ELR (cell line): ENCODE measurements at places on chromosomes 1 and 21.

DNA sequence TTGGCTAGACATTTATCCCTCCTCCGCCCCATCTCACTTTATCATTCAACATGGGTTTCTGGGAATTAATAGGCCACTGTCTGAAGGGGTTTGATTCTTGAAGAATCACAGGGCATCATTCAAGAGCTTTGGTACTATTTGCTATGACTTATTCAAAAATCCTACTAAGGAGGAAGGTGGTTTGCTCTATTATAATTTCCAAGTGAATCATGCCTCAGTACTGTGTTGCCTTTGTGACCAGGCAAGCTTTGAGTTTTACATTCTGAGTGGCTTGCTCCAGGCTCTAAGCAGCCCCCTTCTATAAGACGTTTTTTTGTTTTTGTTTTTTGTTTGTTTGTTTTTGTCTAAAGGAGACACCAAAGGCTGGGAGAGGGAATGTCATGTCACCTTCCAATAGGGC, 2.6 kb downstream of the C1orf21 start:
- peak; percentile 58 for DNase-seq

DNA sequence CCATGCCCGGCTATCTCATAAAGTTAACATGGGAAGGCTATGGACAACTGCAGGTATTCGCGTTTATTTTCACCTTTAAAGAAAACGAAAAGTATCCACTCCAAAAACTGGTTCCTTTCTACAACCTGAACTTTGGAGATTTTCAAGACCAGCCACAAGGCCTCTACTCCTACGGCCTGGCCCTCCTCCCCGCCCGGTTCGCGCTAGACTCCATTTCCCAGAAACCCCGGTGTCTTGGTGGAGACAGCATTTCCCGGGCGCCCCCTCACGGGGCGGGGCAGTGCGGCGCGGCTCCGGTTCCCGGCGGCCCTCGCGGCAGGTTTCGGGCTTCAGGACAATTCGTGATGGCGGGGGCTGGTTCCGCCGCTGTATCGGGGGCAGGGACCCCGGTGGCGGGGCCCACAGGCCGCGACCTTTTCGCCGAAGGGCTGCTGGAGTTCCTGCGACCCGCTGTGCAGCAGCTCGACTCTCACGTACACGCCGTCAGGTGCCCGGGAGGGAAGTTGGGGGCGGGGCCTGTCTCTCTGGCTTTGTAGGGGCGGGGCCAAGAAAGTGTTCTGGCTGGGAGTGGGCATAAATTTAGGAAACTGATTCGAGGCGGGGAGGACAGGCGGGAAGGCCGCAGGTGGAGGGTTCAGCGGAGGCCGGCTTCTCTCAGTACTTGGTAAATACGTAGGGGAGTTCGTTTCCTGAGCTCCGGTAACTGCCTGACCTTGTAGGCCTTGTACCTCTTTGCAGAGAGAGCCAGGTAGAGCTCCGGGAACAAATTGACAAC, at the start of gene SNAPIN:
TSS of gene SNAPIN (plus strand) at position 304 of the 775 bp plus-strand sequence. CDS start at position 345, 41 bp downstream.
- DNase-seq: peak; percentile 90

- peak; percentile 79 for DNase-seq
These were observed 19.8 kb downstream of the SPOCD1 start for GRCh38 chr1:31795801-31796621.

DNA sequence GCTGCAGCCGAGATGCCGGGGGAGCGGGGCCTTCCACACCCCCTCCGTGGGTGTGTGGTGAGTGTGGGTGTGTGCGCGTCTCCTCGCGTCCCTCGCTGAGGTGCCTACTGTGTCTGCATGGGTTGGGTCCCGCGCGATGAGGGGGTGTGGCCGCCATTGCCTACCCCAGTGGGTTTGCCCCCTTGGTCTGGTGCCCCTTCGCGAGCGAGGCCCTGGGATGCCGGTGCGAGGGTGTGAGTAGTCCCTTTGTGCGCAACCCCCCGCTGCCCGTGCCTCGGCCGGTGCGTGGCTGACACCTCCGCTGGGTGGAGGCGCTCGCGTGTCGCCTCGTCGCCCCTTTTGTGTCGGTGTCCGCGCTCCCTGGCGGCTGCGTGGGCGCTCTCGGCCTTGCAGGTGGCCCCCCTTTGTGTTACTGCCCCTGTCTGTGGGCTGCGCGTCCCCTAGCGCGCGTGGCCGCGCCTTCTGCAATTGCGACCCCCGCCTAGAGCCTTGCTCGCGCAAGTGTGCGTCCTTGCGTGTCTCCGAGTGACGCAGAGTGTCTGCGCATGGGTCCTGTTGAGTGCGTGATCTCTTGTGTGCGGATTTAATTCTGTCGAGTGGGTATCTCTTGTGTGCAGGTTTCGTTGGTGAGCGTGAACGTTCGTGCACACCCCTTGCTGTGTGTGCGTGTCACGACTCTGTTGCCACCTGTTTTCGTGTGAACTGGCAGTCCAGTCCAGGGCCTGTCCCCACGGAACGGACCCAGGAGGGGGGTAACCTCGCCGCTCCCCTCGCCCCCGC, 553 bp downstream of the TTC3 start:
- DNase-seq: peak; percentile 51

GRCh38 chr1:4366091-4366490, 288.3 kb upstream of the AJAP1 start:
- no peak for DNase-seq

DNA sequence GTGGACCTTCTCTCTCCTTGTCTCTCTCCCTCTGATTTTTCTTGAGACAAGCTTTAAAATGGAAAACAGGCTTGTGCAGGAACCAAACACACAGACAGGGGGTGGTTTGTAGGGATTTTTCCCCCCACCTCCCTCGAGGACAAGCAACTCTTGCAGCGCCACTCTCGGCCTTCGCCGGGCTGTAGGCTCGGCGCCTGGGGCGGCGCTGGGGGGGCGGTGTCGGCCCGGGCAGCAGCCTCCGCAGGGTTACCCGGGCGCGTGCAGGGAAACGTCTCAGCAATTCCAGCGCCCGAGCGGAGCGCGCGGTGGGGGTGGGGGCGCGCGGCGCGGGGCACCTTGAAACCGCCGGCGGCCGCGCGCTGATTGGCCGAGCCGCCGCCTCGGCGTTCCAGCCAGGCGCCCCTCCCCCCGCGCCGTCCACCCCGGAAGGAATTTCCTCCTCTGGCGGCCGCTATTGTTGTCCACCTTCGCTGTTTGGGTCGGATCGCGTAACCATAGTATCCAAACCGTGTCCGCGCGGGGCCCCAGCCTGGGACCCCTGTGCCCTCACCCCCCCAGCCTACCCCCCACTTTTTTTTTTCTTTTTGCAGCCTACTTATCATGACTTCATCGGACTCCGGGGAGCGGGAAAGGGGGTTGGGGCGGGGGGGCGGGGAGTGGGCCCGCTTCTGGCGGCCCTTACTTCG, 59.8 kb upstream of the ACOT11 start:
- DNase-seq: peak; percentile 91
